Activated CD4-positive, alpha-beta T cell treated with anti-CD3 and anti-CD28 coated beads for 36 hours (primary cell): ENCODE measurements at places on chromosomes 4 and X. TPM values are rescaled to one million over a fixed set of nuclear protein-coding genes. Genes with fewer than 3 reads are reported as not detected.

INTU gene
- total RNA-seq, result 0.50 TPM

RPS6KA6 gene
- 0.09 TPM for total RNA-seq

SMR3B gene
- total RNA-seq, result not detected

DIPK2B gene
- total RNA-seq, result 0.32 TPM

STATH gene
- not detected for total RNA-seq

HSD17B13 gene
- total RNA-seq, result not detected

TLR10 gene
- total RNA-seq, result not detected

- H3K4me3 ChIP-seq, result no peak overlapping the region
- DNase-seq, result no peak
- peaks cover 97% of the 10 kb centered on the region for H3K4me1 ChIP-seq
- peaks cover 76% of the 10 kb centered on the region for H3K36me3 ChIP-seq
- H3K27ac ChIP-seq, result peak overlapping the region; percentile 28
- no peaks in the 10 kb centered on the region for H3K27me3 ChIP-seq
Observed at GRCh38 chrX:2699959-2700358, 8.9 kb downstream of the CD99 start.

- no peak for DNase-seq
- H3K27me3 ChIP-seq, result no peaks in the 10 kb centered on the region
- H3K27ac ChIP-seq, result no peak overlapping the region
- peaks cover 10% of the 10 kb centered on the region for H3K4me1 ChIP-seq
- no peak overlapping the region for H3K4me3 ChIP-seq
Observed at GRCh38 chr4:89324671-89325070, 17.1 kb upstream of the GPRIN3 start.

DNA sequence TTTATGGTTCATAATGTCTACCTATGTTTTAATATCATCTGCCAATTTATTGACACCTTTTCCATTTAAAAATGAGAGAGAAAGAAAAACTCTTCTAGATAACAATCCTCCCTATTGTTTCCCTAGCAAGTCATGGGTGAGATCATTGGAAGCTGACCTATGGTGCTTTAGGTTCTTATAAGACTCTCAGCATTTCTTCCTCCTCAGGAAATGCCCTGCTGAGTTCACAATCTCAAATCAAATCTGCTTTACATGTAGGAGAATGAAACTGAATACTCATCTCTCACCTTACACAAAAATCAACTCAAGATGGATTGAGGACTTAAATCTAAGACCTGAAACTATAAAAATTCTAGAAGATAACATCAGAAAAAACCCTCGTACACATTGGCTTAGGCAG lies 267.4 kb downstream of the RAPGEF2 start:
- no peak overlapping the region for H3K27ac ChIP-seq
- no peak overlapping the region for H3K4me3 ChIP-seq
- no peaks in the 10 kb centered on the region for H3K36me3 ChIP-seq
- H3K27me3 ChIP-seq, result peaks cover 9% of the 10 kb centered on the region
- DNase-seq, result no peak

DNA sequence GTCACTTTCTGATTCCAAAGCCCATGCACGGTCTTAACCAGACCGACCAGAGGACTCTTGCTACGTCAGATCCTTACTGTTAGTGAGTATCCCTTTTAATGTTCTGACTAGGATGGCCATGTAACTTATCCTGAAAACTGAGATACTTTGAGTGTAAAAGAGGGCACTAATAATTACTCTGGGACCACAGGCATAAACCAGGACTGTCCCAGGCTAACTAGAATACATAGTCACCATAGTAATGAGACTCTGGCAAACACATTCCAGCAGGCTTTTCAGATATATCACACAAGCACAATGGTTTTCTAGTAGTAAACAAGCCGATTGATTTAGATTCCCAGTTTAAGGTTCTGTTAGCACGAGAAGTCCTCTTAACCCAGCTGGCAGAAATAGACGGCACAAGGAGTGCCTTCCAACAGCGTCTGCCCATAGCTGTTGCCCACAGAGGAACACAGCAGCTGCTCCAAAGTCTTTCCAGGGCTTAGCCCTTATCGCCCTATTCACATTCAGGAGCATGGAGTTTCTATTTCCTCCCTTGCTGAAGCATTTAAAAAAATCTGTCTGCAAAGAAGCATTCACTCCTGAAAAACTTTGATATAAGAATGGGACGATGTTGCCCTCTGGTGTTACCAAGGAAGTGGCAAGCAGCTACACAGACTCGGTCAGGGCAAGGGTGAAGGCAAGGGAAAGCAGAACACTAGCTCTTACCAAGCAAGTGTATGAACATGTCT lies 92.4 kb downstream of the CXCL13 start:
- DNase-seq, result peak; percentile 33
- no peak overlapping the region for H3K4me3 ChIP-seq
- H3K27ac ChIP-seq, result no peak overlapping the region
- H3K27me3 ChIP-seq, result no peaks in the 10 kb centered on the region
- H3K36me3 ChIP-seq, result no peaks in the 10 kb centered on the region

DNA sequence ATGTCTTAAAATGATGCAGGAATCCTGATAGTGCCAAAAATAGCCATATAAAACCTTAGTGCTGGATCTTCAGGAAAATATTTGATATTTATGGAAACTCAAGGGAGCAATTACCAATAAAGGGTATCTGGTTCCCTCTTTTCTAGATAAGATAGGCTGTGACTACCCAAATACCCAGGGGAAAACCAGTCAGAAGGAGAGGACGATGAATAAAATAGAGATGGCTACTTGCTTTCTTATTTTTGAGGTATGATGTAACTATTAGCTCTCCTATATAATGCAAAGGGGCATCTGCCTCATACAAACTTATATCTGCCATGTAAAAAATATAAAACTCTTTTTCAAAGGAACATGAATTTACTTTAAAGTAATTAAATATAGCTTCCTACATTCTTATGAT lies 23.4 kb upstream of the COX18 start:
- no peak overlapping the region for H3K27ac ChIP-seq
- peaks cover 10% of the 10 kb centered on the region for H3K4me1 ChIP-seq
- peaks cover 29% of the 10 kb centered on the region for H3K36me3 ChIP-seq

DNA sequence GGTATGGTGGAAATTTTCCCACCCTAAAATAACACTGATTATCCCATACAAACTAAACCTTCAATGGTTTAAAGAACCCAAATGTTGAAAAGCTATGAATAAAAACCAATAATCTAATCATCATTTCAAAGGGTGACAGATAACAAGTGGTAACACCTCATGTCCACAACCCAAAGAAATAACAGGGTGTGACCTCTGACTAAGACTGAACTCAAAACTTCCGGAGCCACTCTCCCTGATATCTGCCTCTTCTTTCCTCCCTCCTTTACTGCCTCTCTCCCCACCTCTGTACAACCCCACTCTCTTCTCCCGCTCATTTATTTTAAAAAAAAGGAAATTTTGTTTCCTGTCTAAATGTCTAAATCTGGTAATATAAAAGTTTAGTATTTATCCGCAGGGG lies 11.5 kb downstream of the FBXW7 start:
- DNase-seq, result no peak
- H3K4me3 ChIP-seq, result no peak overlapping the region
- peaks cover 65% of the 10 kb centered on the region for H3K4me1 ChIP-seq
- H3K27me3 ChIP-seq, result no peaks in the 10 kb centered on the region
- peaks cover 20% of the 10 kb centered on the region for H3K36me3 ChIP-seq
- no peak overlapping the region for H3K27ac ChIP-seq

DNA sequence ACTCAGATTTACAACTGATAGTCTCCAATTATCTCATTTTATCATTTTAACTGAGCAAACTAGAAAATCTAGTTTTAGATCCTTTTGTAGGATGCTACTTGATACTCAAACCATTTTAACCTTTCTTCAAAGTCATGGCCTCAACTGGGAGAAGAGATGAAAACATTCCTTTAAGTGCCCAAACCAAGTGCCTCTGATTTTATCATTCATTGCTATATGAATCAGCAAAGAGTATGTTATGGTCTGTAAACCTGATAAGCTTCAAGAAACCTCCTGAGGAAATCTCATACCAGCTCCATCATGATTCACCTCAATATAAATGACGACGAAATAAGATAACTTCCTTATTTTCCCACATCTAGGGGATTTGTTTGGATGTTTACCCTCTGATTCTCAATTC lies 119.9 kb downstream of the FAM13A start:
- H3K36me3 ChIP-seq, result no peaks in the 10 kb centered on the region
- H3K4me1 ChIP-seq, result peaks cover 33% of the 10 kb centered on the region
- DNase-seq, result no peak
- H3K27ac ChIP-seq, result no peak overlapping the region
- no peaks in the 10 kb centered on the region for H3K27me3 ChIP-seq
